T-helper 1 cell (primary cell): ENCODE measurements at places on chromosomes 1 and 21.

GRCh38 chr1:117710710-117711109, 104.9 kb downstream of the TENT5C start:
- DNase-seq, result no peak

- no peak for DNase-seq
Observed at GRCh38 chr1:17485281-17485680, 45.8 kb upstream of the RCC2 start.

DNA sequence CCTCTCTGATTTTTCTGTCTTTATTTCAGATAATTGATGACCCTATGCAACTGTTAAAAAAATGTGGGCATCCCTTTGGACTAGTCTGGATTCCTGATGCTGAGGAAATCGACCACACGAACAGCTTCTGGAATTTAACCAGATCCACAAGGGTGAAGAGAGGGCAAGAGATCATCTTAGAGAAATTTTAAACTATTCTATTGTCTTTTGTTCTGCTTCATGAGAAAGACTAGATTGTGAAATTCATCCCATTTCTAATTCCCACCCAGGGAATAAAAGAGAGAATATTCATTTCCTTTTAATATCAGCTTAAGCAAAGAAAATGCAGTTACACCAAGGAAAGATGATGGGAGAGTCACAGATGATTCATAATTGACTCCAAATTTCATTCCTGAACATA, 71.8 kb downstream of the DUSP10 start:
- DNase-seq, result no peak

DNA sequence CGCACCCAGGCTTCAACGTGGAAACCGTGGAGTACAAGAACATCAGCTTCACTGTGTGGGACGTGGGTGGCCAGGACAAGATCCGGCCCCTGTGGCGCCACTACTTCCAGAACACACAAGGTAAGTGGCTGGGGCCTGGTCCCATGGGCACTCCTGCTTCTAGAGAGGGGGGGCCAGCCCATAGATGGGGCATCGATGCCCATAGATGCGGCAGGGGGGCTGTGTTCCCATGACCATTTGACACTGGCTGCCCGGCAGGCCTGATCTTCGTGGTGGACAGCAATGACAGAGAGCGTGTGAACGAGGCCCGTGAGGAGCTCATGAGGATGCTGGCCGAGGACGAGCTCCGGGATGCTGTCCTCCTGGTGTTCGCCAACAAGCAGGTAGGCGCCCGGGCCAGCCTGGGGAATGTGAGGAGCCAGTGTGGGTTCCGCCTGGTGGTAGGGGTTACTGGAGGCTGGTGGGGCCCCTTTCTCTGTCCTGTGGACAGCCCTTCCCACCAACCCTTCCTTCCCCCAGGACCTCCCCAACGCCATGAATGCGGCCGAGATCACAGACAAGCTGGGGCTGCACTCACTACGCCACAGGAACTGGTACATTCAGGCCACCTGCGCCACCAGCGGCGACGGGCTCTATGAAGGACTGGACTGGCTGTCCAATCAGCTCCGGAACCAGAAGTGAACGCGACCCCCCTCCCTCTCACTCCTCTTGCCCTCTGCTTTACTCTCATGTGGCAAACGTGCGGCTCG, 5.6 kb downstream of the C1orf35 start:
- DNase-seq, result no peak

DNA sequence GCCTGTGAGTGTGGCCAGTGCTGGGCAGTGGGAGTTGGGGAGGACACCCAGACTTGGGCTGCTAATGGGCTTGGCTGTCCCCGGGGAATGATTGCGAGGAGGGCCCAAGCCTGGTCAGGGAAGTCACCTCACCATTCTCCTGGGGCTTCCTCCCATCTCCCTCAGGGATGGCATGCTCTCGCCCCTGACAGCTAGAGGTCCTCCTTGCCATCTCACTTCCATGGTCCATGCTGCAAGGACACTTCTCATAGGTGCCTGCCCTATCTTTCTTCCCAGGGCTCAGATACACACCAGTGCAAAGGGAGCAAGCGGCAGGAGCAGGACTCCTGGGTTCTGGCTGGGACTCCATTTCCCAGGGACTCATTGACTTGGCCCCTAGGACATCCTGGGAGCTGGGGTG, 4.1 kb downstream of the NTRK1 start:
- no peak for DNase-seq

GRCh38 chr1:22039594-22040285, 12.8 kb upstream of the CDC42 start:
- peak; percentile 88 for DNase-seq

GRCh38 chr21:26389971-26390641, 183.0 kb downstream of the CYYR1 start:
- no peak for DNase-seq

DNA sequence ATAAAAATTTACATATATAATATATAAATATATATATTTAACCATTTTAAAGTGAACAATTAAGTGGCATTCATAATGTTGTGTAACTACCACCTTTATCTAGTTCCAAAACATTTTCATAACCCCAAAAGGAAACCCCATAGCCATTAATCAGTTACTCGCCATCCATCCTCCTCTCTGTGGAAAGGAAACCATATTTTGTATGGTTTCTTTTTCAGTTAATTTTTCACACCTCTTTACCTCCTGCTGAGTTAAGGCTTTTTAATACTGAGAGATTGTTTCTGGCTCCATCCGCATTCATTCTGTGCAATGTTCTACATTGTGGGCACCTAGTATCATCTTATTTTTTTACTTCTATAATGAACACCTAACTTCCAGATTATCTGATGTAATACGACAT, 512.1 kb downstream of the LMO4 start:
- no peak for DNase-seq

DNA sequence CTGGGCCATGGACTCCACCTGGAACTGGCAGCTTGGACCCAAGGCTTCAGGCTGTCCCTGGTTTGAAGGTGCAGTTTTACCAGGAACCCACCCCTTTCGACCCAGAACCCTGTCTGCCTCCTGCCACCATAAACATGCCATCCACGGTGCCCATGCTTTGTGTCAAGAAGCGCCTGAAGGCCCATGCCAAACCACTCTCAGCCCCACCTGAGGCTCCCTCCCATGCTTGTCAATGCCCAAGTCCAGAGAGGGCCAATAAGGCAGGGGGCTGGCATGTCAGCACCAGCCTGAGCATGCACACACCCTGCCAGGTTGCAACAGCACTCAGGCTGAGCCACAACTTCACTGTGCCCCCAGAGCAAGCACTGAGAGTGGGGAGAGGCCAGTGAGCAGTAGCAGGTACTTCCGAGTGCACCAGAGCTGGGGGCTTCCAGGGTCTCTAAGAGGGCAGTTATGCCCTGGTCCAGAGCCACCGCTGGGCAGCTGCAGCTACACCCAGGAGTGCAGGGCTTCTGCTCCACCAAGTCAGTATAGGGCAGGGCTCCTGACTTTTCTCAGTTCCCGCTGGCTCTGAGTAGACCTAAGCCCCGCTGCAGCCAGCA, 1256.0 kb downstream of the AMY1C start:
- DNase-seq, result no peak

- no peak for DNase-seq
Observed at GRCh38 chr21:24881506-24881905, 725.8 kb downstream of the MRPL39 start.

DNA sequence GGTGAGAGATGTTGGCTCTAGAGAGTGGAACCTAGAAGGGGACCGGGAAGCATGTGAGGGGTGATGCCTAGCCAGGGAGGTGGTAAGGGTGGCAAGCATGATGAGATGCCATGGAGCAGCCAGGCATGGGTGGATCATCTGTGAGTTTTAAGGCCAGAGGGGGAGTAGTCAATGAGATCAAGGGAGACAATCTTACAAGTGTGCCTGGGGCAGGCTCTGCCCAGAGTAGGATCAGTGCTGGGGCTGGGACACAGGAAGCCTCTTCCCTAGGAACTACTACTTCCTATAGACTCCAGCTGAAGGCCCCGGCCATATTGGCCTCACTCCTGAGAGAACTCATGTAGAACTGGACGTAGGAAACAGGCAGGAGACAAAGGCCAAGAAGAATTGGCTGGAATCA, 192.4 kb upstream of the CSF3R start:
- DNase-seq, result no peak

GRCh38 chr1:94654459-94654858, 112.9 kb upstream of the F3 start:
- DNase-seq, result no peak

DNA sequence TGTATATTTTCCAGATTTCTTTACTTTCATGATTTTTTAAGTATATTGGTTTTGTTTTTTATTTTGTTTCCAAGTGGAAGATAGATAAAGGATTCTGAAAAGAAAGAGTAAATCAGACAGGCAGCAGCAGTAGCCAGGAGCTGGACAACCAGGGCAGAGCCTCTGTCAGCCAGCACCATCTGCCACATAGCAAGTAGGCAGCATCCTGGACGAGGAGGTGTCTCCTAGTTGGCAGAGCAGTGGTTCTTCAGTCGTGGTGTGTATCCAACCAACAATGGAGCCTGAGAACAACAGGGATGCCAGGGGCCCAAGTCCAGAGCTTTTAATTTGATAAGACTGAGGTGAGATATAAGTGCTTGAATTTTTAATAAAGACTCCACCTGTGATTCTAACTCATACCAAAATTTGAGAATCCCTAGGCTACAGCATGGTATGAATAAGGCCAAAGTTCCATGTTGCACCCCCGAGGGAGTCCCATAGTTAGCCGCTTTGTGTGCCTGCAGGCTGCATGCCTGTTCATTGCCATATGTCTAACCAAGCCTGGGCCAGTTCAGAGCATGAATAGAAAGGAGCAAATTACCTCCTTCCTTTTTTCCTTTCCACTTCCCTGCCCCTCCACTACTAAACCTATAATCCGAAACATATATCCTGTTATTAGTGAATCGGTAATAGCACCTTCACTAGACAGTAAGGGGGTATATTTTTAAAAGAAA, 153.2 kb downstream of the NTNG1 start:
- no peak for DNase-seq

DNA sequence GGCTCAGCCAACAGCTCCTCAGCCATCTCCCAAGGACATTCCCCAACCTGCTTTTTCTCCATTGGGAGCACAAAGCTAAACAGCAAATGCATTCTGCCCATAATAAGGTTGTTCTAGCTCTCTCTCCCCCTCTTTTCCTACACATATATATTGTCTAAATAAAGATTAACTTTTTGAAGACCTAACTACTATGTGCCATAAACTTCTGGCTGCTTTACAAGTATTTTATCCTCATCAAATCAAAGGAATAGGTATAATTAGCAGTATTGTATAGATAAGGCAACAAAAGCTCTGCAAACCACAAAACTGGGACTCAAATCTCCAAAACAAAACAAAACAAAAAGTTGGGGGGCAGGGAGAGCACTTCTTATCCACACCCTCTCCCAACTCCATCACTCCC, 43.4 kb downstream of the TGFBR3 start:
- no peak for DNase-seq

DNA sequence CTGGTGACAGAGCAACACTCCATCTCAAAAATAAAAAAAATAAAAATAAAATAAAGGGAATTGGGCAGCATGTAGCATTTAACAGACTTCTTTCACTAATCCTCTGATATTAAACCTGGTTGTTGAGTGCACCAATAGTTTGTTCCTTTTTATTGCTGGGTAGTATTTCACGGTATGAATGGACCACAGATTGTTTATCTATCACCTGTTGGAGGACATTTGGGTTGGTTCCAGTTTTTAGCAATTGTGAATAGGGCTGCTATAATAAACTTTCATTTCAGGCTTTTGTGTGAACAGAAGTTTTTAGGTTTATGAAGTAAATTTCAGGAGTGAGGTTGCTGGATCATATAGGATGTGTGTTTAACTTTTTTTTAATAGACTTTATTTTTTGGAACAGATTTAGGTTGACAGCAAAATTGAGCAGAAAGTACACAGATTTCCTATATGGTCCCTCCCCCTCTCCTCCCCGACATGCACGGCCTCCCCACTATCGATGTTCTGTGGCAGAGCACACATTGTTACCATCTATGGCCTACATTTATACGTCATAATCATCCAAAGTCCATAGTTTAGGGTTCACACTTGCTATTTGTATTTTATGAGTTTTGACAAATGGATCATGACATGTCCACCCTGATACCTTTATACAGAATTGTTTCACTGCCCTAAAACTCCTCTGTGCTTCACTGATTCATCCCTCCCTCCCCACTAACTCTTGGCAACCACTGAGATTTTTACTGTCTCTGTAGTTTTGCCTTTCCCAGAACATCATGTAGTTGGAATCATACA, 66.1 kb upstream of the TMPRSS2 start:
- no peak for DNase-seq

DNA sequence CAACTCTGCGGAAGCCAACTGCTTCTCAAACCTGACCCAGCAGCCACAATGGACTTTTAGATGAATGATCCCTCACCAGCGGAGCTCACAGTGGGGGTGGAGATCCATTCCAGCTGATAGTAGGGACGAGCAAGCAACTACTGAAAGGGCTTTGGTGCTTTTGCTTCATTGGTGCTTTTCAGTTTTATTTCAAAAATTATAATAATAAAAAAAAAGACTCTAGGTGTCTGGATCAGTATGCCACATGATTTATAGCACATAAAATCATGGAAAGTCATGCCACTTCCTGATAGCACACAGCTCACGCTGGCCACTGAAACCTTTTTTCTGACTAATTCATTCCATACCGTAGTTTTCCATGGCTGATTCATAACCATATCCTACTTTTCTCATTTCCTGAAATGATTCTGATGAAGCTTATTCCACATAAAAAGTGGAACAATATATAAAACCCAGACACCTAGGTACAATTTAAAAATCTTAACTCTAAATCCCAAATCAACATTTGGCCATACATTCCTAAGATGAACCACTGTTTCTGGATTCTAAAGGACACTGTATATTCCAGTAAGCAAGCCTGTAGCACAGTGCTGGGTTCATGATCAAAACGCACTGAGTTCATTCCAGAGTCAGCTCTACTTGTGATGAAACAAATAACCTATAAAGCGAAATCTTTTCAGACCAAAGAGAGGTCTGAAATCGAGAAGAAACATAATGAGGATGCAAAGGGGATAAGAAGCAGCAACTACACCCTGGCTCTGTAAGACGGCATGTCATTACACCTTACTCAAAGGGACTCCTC, 41.3 kb upstream of the KCNE1 start:
- no peak for DNase-seq

GRCh38 chr21:34132202-34132601, 58.8 kb downstream of the MRPS6 start:
- DNase-seq, result no peak

DNA sequence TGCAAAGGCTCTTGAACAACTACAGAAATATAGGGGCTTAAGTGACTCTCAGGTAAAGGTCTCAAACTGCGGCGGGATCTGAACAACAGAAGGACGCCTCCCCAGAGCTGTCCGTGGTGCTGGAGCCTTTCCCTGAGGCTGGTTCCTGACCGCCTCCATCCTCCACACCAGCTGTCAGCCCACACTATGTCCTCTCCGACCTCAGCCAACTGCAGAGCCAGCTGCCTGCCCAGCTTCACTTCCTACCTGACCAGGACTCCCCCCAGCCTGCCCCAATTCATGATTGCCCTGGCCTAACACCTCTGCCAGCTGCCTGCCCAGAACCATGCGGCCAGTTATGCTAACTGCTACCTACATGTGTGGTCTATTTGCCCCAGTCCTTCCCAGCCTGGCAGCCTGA, 63.6 kb upstream of the ZC3H12A start:
- DNase-seq, result no peak
